ENCODE measurements at places on chromosomes 11 and 22.

GRCh38 chr11:27842290-27842689, 142.0 kb upstream of the BDNF start:
- DNase-seq = no peak

DNA sequence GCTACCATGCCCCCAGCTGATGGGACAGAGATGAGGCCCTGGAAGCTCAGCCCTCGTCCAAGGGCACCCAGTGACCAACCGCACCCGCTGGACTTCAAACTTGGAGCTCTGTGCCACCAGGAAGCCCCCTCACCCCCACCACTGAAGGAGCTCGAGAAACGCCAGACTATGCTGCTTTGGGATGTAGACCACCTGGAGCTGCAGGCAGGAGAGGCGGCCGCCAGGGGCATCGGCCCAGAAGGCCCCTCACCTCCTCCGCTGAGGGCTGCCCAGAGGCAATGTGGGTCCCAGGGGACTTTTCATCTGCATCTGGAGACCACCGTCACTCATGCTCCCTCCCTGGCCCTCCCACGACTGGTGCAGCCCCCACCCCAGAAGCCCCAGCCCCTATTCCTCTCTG, 28.3 kb downstream of the CDKN1C start:
- DNase-seq = no peak

- no peak for DNase-seq
These were observed 2.0 kb downstream of the SERPINH1 start for GRCh38 chr11:75563978-75564552.

DNA sequence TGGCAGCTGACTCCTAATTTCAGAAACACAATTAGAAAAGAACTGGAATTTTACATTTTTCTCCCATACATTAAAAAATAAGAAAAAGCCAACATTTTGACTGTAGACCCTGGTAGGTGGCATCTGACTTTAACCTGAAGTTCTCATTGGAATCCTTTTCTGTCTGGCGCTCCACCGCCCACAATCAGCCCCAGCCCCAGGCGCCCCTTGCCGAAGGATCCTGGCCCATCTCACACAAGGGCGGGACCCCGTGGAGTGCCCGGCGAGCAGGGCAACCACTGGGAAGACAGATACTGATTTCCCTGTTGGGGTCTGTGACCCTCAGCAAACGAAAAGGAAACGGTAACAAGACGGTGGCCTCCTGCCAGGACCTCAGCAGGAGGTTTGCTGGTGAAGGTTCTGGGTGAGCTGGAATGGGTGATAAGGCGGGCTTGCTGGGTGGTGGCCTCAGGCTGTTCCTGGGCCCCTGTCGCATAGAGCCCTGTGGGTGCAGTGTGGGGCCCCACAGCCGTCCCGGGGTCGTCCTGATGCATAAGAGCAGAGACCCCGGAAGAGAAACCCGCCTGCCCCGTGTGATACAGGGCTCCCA, 15.7 kb downstream of the TSPO start:
- DNase-seq = no peak

GRCh38 chr22:49111085-49111484, 716.6 kb downstream of the BRD1 start:
- no peak for DNase-seq

- DNase-seq = no peak
These were observed 30.8 kb downstream of the BLID start for GRCh38 chr11:122085264-122085663.

DNA sequence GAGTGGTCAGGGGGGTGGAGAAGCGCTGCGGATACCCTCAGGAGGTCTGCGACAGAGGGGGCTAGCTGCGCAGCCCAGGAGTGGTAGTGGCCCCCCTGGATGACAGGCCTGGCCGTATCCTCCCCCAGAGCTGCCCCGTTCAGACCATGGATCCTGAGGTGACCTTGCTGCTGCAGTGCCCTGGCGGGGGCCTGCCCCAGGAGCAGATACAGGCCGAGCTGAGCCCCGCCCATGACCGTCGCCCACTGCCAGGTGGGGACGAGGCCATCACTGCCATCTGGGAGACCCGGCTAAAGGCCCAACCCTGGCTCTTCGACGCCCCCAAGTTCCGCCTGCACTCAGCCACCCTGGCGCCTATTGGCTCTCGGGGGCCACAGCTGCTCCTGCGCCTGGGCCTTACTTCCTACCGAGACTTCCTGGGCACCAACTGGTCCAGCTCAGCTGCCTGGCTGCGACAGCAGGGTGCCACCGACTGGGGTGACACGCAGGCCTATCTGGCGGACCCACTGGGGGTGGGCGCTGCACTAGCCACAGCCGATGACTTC, 505 bp downstream of the NUDT22 start:
- DNase-seq = no peak

DNA sequence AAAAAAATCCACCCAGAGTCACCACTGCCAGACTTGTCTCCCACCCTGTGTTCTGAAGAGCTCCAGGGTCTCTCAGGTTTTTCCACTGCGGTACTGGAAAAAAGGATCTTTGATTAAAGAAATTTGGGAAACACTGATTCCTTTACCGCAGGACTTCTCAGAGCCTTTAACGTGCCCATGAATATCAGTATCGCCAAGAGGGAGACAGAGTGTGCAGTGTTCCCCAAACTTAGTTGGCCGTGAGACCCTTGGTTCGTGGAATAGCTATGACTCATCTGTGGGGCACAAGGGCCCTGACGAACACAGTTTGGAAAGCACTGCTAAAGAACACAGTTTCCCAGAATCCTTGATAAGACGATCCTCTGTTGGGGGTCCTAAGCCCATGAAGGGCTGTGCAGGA, 31.7 kb downstream of the SYT7 start:
- DNase-seq = no peak

- no peak for DNase-seq
These were observed 30.9 kb downstream of the CHEK2 start for GRCh38 chr22:28710576-28711191.

- DNase-seq = no peak
These were observed 2.8 kb downstream of the KRTAP5-6 start for GRCh38 chr11:1699771-1700170.

GRCh38 chr11:79897896-79898295, 457.1 kb upstream of the TENM4 start:
- no peak for DNase-seq

- DNase-seq = no peak
These were observed 103.8 kb downstream of the EXT2 start for GRCh38 chr11:44199298-44199697.

DNA sequence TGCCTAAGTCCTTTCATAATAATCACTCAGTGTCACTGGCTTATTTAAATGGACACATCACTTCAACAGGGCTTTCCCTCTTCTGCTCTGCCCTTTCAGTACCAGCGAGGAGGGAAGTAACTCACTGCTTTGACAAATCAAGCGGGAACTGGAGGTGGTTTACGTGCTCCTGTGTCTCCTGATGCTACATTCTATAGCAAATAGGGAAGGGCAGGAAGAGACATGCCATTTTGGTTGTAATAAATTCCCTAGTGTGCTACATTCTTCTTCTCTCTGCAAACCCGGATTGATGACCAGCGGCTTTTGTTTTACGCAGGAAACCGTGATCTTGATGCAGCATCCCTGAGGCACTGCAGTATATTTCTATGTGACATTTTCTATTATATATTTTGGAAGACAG, 371.1 kb upstream of the SYN3 start:
- no peak for DNase-seq

- no peak for DNase-seq
These were observed 6.4 kb upstream of the FOSL1 start for GRCh38 chr11:65906602-65907001.

DNA sequence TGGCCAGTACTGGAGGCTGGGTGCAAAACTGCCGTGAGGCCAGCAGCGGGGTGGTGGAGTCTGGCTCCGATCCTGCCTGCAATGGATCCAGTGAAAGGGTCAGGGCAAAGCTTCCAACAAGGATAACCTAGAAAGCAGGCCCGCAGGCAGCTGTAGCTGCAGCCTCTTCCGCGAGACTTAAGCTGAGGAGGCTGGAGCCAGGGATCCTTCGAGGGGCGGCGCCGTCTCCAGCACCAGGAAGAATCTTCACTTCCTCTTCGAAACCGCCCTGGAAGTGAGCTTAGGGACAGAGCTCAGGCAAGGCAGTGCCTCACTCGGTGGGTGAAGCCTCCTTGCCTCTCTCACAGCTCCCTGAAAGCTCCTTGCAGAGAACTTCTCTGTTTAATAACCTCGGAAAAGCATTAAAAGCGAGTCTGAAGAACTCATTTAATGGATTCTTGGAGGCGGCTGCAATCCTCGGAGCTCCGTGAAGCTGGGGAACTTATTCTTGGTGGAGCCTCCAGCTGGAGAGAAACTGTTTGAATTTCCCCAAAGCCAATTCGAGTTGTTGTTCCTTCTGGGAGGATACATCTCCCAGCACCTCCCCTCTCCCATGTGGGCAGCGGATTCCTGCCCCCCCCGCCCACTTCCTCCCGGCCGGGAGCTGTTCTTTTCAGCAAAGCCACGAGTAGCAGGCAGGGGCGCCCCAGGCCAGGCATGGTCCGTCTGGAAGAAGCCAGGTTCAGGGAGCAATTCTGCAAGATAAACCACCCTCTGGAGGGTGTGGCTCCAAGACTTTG, 169.9 kb downstream of the CTTN start:
- no peak for DNase-seq

DNA sequence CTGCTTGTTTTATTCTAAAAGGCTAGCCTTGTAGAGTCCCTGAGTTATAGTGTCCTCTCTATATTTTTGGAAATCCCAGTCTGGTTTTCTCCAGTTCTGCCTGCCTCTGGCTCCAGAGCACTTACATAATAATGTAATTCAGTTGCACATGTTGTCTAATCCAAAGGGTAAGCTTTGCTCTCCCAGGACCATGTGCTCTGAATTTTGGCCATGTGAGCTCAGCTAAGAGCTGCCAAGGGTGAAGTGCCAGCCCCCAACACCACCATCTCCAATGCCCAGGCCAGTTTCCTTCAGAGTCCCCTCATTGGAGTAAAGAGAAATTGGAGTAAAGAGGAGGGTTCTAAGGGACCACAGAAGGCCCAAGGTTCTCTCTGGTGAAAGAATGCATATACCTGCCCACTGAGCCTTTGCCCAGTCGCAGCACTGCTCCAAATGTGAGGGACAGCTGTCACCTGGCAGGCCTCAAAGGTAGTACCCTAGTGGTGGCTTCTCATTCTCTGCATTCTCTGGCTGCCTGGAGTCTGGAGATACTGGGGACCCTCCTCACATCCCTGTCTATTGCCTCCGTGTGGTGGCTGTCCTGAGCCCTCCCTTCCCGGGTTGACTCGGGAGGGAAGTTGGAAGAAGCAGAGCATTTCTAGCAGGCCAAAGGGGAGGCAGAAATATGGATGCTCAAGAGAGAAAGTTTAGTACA, 4.9 kb downstream of the CRY2 start:
- DNase-seq = no peak
